ENCODE measurements at places on chromosomes 2 and 18.

- no peak overlapping the region for H3K4me3 ChIP-seq
- peak overlapping the region; percentile 41 for H3K27ac ChIP-seq
- H3K27me3 ChIP-seq = no peaks in the 10 kb centered on the region
These were observed 184.3 kb upstream of the REV1 start for GRCh38 chr2:99674090-99674489.

DNA sequence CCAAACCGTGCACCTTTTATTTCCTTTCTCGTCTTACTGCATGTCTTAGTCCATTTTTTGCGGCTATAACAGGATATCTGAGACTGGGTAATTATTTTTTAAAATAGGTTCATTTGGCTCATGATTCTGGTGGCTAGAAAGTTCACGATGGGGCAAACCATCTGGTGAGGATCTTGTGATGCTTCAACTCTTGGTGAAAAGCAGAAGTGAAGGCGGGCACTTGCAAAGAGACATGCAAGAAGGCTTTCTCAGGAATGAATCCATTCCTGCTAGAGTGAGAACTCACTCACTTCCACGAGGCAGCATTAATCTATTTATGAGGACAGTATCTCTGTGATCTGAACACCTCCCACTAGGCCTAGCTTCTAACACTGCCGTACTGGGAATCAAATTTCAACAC is 327.1 kb upstream of the RBMS1 start:
- H3K4me1 ChIP-seq = no peaks in the 10 kb centered on the region
- no peak overlapping the region for H3K4me3 ChIP-seq
- no peaks in the 10 kb centered on the region for H3K27me3 ChIP-seq

DNA sequence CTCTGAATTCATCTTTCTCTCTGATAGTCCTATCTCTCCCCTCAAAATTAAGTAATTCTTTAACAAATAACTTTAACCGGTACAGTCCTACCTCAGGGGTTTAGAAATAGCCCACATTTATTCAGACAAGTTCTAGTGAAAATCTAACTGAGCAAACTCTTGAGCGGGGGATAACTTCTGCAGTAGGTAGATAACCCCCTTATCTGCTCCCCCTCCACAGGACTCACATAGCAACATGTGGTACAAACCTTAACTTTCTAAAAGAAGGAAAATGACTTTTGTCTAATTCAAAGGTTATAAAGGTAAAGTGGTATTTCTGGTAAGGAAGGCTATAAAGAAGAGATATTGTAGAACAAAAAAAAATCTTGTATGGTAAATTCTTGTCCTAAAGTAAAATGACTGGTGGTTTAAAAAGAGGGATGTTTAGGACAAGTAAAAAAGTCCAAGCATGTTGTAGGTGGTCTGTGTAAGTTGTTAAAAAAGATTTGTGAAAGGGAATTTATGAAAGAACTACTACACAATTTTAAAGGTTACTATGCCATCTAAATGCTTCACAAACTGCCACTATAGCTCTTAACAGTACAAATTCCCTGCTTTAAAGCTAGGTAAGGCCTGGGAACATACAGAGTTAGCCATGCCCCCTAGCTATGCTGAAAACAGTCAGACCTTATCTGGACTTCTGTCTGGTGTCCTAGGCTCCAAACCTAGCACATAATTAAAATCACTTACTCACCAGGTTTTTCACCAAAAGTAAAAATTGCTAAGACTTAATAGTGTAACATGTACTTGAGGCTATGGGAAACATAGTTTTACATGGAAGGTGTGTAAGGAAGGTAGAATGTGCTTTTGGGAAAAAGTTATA is 8.1 kb upstream of the RPIA start:
- no peaks in the 10 kb centered on the region for H3K27me3 ChIP-seq
- H3K4me3 ChIP-seq = peak overlapping the region; percentile 55
- no peak overlapping the region for H3K27ac ChIP-seq
- no peak for DNase-seq
- H3K4me1 ChIP-seq = no peaks in the 10 kb centered on the region

DNA sequence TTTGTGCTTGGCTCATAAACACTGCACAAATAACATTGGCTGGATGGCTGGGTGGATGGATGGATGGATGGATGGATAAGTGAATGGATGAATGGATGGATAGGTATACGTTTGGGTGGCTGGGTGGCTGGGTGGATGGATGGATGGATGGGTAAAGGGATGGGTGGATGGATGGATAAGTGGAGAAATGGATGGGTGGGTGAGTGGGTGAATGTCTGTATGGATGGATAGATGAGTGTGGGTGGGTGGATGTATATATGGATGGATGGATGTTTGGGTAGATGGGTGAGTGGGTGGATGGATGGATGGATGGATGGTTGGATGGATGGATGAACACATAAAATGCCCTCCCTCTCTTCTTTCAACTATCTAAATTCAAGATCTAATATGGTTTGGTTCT is 38.1 kb downstream of the KCNF1 start:
- no peak for DNase-seq
- no peaks in the 10 kb centered on the region for H3K36me3 ChIP-seq
- no peak overlapping the region for H3K4me3 ChIP-seq
- no peak overlapping the region for H3K27ac ChIP-seq
- peaks cover 6% of the 10 kb centered on the region for H3K4me1 ChIP-seq

DNA sequence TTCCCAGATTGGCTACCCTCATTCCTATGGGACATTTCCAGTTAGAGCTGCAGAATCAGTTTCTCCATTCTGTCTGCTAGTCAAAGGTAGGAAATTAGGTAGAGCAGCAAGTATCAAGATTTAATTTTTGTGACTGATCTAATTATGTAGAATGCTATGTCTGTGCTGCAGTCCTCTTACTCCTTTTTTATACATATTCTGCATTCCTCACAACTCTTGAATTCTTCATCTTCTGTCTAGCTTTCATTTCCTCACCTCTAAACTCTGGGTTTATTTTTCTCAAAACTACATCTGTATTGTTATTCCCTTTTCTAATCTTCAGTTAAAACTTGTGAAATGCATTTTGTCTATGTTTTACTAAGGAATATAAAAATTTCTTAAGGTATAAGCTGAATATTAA is 8.6 kb downstream of the SGO2 start:
- no peaks in the 10 kb centered on the region for H3K4me1 ChIP-seq
- H3K27ac ChIP-seq = no peak overlapping the region
- H3K4me3 ChIP-seq = no peak overlapping the region
- no peaks in the 10 kb centered on the region for H3K27me3 ChIP-seq
- no peak for DNase-seq

- no peaks in the 10 kb centered on the region for H3K27me3 ChIP-seq
- no peaks in the 10 kb centered on the region for H3K4me1 ChIP-seq
- H3K36me3 ChIP-seq = no peaks in the 10 kb centered on the region
- DNase-seq = no peak
These were observed 172.1 kb downstream of the ANKRD44 start for GRCh38 chr2:197138506-197138905.

Data from endodermal cell (in vitro differentiated cells).